ENCODE measurements at places on chromosomes 7 and 10.

DNA sequence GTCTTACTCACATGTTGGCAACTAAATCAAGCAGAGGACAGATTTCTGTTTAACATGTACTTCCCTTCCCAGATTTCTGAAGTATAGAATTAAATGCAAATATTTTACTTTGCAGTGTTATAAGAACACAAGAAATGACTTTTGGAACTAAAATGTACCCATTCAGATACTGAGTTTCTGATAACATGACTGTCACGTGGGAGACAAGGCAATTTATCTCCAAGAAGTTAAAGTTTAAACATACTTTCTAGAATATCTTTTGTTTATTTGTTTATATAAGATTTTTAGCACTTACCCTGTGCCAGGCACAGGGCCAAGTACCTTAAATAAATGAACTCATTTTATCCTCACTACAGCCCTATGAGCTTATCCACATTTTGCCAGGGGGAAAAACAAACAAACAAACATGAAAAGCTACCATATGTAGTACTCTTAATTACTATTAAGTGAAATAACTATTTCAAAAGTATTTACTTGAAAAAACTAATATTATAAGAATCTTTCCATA is 807.1 kb upstream of the KCND2 start:
- no peak for DNase-seq

GRCh38 chr10:89846281-89846630 is 144.9 kb downstream of the KIF20B start:
- DNase-seq, result no peak

DNA sequence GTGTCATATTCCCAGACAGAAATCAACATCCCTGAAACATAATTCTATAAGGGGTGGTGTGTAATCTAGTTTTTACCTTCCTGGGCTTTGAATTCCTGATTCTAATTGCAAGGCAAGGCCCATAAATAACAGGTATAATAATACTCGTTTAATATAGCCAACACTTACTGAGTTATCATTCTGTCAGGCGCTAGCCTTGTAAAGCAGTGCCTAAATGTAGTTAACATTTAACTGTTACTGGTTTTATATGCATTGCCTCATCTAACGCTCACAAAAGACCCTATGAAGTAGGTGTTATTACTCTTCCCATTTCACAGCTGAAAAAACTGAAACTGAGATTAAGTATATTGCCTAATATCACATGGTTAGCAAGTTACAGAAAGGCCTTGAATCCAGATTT is 772.5 kb downstream of the SUGCT start:
- no peak for DNase-seq

GRCh38 chr7:128954830-128955802 is 17.4 kb downstream of the IRF5 start:
- DNase-seq, result peak; percentile 40

DNA sequence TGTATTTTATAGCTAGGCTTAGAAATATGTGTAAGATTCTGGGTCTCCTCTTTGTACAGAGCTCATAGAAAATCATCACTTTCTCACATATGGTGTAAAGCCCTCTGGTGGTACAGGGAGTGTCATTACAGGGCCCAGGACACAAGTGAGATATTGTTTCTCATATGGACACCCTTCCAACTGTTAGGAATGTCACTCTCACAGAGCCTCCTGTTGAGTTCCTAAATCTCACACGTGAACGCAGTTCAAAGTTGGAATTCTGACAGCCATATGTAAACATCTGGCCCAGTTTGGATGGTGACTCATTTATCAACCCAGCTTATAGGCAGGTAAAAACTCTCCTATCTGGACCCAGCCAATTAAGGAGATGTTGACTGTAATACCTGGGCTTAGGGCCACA is 35.4 kb upstream of the ZNF107 start:
- peak; percentile 34 for DNase-seq

DNA sequence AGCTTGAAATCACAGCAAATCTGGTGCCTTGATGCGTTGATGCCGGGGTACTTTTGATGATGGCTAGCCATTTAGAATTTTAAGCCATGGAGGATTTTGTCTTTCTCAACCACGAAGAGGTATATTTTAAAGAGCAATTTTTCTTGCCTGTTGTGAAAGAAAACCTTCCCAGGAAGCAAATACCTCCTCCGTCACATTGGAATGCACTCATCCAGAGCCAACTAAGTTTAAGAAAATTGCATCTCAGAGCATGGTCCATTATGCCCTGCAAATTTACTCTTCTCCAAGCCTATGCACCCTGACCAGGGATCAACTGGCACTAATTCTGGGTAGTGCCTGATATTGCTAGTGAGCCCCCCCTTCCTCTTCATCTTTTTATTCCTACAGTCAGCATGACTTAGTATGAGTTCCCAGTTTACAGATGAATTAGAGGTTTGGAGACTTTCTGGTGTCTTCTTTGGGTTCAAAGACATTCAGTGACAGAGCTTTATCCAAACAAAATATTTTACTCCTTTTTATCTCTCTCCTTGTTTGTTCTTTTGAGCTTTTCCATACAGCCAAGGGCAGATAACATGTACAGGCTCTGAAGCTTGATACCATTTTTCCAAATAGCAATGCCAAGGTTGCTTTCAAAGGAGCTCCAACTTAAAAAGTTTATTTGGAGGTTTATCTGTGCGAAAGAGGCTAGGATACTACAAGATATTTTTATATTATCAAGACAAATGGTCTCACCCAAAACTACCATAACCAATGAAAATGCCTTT is 56.6 kb upstream of the ANK3 start:
- DNase-seq, result no peak

GRCh38 chr7:141268614-141269013 is 194.8 kb downstream of the TMEM178B start:
- DNase-seq, result no peak

DNA sequence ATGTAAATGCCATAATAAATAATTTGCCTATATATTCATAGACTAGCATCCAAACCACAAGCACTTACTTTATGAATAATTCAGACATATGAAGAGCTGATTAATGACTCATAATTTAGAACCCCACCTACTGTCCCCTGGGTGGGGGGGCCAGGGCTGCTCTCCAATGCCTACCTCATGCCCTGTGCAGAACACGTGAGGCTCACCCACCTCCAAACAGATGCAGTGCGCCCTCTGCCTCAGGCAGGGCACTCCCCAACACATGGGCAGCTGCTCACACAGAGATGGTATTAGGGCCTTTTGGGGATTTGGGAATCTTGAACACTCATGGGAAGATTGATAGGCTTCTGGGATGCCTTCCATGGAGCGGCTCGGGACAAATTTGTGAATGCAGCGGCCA is 75.1 kb upstream of the INSIG1 start:
- DNase-seq, result no peak

DNA sequence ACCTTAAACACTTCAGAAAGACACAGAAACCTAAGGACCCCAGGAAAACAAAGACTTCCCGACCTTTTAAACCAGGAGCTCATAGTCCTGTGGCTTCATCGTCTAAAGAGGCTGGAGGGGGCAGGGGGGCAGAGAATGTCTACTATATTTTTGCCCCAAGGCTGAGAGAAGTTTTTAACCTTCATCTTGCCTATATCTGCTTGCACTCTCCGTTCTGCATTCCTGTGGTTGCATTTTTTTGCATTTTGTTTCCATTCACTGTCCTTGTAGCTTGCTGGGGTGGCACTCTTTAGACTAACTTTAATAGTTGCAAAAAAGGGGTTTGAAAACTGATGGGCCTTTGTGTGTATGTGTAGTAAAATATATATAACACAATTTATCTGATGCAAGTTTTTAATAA is 23.7 kb downstream of the PRKAR2B start:
- DNase-seq, result no peak

- no peak for DNase-seq
Observed at GRCh38 chr7:99667179-99667578, 12.6 kb downstream of the CYP3A5 start.

DNA sequence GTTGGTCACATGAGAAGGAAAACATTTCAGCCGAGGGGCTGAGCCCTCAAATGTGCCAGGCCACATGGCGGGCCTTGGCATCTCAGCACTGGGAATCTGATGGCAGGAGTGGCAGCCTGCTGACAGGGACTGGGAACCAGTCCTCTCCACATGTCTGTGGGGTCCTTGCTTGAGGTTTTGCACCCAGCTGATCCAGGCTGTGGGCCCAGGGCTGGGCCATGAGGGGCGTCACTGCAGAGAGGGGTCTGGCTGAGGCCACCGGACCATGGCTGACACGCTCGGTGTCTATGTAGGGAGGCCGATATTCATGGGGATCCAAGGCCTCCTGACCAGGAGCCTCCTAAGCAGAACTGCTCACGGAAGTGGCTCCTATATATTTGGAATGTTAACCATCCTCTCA is 31.0 kb upstream of the PWWP2B start:
- no peak for DNase-seq

GRCh38 chr7:85154282-85154937 is 32.4 kb downstream of the SEMA3D start:
- no peak for DNase-seq

GRCh38 chr7:155598810-155599210 is 45.7 kb upstream of the RBM33 start:
- peak; percentile 72 for DNase-seq
